RKO (cell line): ENCODE measurements at places on chromosomes 3 and 15.

DNA sequence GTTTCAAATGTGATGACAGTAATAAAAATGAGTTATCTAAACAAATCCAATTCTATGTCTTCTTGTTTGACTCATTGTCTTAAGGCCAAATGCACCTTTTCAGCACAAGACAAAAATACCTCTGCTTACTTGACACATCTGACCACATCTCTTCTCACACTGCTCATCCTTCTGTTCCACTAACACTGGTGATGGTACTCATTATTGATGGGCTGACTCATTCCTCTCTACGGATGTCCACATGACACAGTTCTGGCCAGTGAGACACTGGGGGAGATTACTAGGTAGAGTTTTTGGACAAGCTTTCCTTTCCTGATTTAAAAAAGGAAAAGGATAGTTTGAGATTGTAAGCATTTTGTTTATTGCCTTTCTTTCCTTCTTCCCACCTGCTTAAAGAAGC is 410.6 kb upstream of the THRB start:
- no peak for DNase-seq

GRCh38 chr15:74868059-74868458 is 5.1 kb downstream of the SCAMP2 start:
- DNase-seq: no peak

GRCh38 chr15:78638658-78639314 is 2.2 kb downstream of the CHRNB4 start:
- peak; percentile 14 for DNase-seq

DNA sequence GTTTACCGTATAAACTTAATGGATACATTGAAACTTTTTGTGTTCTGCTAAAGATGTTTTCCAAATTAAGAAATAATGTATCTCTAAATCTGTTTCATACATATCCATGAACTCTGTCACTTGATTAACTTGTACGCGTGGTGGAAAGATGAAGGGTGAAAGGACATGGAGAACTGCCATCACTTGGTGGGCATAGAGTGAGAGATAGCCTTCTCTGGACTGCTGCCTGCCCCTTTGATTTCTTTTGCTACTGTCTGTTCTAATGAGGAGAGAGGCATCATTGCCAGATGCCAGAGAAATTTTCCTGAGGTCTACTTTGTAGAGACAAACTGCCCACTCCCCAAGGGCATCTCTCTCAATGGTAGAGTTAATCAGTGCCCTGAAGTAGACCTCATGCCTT is 120.5 kb downstream of the SLMAP start:
- DNase-seq: no peak

- DNase-seq: no peak
Measured at GRCh38 chr15:94287794-94288246, 56.5 kb downstream of the MCTP2 start.

DNA sequence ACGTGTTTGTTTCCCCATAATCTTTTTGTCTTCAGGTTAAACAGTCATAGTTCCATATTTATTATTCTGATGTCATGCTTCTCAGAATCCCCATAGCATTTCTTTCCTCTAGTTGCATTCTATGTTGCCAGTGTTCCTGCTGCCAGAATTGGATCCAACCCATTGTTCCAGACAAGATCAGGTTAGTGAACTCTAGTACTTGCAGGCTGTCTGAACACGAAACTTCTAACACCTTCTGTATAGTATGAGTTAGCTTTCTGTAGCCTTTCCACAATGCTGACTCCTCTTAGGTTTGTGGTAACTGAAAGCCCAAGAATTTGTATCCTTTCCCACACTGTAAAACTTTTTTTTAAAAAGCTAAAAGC is 88.0 kb upstream of the ROPN1 start:
- DNase-seq: no peak
